ENCODE measurements at places on chromosomes 2 and 18.
A peak's percentile ranks its signal among the peaks of the same experiment; 100 is the strongest.

DNA sequence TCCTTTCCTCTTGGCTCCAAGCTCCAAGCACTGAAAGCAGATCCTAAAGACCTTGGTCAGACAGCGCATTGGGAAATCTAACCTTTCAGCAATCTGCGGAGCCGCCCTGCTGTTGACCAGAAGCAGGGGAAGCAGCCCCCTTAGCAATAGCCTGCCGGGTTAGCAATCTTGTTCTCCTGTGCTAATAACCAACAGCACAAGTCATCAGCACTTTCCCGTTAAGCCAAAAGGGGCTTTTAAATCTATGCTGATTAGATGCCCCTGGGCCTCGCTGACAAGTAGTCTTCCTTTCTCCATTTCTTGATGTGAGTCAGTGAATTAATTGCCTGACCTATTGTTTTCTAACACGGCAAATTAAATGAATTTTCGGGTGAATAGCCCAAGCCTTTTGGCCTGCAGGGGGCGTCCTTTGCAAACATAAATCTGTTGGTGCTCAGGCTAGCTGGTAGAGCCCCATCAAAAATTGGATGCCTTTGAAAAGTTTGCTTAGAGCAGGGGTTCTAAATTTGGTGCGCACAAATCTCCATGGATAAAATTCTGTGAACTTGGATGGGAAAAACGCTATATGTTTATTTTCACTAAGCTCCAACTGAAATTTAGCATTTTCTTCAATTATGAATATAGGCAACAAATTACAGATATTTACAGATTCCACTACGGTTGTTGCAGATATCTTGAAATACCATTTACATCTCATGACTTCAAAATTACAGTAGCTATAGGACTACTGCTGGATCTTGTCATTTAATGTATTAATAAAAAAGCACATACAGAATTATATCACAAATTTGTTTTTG lies 24.6 kb downstream of the MAIP1 start:
- DNase-seq: peak; percentile 83

DNA sequence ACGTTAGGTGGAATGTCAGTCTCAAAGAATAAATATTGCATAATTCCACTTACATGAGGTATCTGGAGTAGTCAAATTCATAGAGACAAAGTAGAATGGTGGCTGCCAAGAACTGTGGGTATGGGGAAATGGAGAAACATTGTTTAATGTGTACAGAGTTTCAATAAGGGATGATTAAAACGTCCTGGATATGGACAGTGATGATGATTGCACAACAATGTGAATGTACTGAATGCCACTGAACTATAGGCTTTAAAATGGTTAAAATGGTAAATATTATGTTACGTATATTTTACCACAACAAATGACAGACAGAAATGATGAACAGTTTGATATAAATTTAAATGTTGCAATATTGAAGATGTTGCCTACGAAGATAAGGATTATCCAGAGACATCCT lies 602.0 kb upstream of the PKDCC start:
- DNase-seq: no peak

DNA sequence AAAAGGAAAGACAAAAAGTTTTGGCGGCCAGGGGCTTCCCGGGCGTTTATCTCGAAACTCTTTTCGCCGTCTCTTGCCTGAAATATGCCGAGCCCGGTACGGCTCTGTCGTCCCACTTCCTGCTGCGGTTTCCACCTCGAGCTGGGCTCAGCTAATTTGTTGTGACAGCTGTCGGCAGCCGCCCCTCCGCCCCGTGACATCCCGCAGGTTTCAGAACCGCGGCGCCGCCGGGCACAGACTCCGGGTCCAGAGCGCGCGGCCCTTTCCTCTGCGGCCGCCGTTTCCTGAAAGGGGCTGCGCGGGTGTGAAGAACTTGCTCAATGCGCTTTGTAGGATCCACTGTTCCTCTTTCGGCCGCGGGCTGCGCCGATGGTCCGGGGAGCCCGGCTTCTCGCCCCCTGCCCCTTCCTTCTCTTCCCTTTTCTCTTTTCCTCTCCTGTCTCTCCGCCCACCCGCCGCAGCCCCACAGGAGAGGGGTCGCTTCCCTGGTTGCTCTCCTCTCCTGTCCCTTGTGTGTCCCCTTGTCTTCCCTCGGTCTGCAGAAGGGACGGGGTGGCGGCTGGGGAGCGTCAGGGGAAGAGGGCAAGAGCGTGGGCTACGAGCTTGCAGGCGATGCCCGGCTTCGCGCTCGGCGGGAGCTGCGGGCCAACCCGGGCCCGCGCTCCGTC lies 648 bp downstream of the ARID5A start:
- DNase-seq: peak; percentile 95

DNA sequence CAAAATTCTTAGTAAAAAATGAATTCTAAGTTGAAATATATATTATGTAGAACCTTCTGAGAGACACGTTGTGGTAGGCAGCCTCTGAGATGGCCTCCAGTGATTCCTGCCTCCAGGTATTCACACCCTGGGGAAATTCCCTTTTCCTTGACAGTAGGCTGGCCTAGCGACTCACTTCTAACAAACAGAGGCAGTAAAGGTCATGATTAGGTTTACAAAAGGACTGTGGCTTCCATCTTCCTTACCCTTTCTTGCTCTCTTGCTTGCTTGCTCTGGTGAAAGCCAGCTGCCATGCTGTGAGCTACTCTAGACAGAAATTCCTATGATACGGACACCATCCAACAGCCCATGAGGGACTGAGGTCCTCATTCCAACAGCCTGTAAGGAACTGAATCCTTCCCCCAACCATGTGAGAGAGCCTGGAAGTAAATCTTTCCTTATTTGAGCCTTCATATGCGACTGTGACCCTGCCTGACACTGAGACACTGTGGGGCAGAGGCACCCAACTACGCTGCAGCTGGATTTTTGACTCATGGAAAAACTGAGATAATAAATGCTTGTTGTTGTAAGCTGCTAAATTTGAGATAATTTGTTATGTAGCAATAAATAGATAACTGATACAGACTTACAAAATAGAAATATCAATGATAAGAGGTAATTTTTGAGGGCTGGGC lies 32.7 kb upstream of the SERTAD2 start:
- DNase-seq: no peak

GRCh38 chr2:219182331-219183150 lies 4.5 kb downstream of the RETREG2 start:
- DNase-seq: peak; percentile 38

- DNase-seq: no peak
Measured at GRCh38 chr2:104368089-104368488, 485.8 kb upstream of the POU3F3 start.

GRCh38 chr18:9741793-9742523 lies 33.9 kb downstream of the RAB31 start:
- no peak for DNase-seq

DNA sequence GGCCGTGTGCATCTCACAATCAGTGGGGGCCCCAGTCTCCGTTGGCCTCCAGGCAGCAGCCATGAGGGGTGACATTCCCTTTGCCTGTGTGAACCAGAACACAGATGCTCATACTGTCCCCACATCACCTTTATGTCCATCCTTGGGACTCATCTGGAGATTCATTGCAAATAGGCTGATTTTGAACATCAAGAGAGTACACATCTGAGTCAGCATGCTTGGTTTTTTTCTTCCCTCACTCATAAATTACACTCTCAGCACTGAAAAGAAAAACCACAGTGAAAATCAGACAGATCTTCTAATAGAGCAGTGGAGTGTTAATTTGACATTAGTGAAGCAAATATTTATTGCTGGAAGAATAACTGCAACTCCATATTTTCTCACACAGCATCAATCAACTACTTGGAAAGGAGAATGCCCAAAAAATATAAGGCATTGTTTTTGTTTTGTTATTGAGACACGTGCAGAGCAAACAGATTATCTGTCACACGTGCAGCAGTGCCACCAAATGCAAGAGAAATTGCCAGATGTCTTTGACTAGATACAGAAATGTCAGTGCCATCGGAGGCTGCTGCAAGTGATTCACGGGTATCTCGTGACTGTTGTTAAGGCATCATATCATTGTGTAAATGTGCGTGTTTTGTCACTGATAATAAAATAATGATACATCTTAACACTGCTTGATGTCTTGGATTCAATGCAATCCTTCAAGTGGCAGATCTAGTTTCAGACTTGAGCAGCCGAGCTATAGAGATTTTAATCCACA lies 10.9 kb downstream of the APCDD1 start:
- no peak for DNase-seq

DNA sequence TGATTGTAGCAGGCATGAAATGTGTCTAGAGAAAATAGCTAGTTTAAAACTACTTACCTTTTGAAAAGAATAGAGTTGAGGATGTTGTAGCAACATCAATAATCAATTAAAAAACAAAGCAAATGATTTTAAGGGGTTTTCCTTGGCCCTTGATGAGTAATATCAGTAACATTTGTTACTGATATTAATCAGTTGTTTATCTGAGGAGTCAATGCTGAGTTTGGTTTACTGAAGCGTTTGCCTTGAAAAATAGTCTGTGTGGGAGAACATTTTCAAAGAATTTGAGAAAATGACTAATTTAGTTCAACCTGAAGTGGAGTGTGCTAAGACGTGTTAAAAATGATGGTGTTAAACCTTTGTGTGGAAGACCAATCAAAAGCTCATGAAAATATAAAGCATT lies 9.3 kb downstream of the PTH2R start:
- DNase-seq: peak; percentile 75

DNA sequence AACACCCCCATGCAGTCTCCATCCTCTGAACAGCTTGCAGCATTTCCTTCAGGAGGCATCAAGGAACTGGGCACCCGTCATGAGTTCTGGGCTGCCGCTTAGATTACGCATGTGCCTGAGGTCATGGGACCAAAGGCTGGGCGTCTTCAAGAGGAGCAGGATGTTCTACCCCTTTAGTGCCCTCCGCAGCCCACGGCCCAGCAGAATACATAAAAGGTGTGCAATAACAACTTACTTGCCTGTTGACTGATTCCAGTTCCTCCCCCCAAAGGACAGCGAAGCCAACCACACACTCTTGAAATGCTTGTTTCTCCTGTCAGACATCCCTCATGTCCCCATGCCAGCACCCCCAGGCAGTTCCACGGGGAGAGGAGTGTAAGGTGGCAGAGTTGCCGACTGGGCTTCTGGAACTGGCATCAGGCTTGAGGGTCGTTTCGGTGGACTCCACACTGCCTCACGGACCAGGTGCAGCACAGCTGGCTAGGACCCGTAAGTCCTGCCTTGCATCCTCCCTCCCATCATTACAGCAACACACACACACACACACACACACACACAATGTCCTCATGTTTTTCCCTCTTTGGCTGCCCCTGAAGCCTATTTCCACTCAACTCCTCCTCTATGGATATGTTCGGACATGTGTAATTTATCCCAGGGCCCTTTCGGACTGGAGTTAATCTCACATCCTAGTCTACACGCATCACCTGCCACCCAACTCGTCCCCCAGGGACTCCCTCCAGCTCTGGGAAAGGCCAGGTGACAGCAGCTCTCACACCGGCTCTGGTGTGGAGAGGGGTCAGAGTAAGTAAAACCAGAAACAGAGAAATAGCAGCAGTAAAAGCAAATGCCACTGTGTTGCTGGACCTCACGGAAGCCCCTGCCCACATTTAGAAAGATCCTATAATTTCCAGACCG lies 200.7 kb downstream of the BCL11A start:
- no peak for DNase-seq

All from activated CD4-positive, alpha-beta T cell treated with anti-CD3 and anti-CD28 coated beads, Interleukin-10, Interleukin-2, amounts not matched to agents 100 ng/mL and 50 ng/mL, durations not matched to agents 16 hours and 8 hours (primary cell).